KG1 (cell line): ENCODE measurements at places on chromosomes 16 and 17.

DNA sequence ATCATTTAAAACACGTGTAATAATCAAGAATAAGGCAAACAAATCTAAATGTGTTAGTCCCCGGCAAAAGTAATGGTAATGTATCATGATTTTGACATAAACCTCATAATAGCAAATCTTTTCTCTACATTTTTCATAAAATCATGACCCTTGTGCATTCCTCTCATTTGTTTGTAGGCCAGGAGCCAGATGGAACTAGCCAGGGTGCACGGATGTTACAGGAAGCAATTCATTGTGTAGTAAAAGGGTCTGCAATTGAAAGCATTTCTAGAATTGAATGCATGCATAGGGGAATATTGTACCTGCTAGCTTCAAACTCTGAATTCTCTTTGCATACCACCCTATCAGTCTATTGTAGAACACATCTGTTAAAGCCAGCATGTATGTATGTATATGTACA lies 66.6 kb downstream of the CNTNAP4 start:
- DNase-seq = no peak

- no peak for DNase-seq
Observed at GRCh38 chr16:79816081-79816497, 215.6 kb upstream of the MAF start.

GRCh38 chr16:54355251-54355650 lies 68.7 kb upstream of the IRX3 start:
- DNase-seq = no peak

DNA sequence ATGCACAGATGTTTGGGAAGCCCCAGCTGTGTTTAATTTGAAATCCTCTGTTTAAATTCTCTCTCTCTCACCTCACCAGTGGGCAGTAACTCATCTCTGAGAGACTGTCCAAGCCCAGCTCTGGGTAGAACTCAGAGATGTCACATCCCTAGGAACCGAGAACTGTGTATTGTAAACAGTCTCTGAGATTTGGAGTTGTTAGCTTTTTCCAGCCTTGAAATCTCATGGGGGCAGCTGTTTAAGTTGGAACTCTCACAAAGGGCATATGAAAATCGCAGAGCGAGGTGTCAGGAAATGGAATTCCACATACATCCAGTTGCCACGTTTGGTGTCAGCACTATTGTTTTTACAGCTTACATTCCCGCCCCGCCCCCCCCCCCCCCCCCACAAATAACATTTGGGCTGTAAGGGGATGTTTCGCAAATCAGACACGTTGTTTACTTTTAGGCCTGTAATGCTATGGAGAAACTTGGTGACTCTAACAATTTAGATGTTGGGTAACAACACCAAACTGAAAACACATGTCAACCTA lies 34.3 kb downstream of the VPS35L start:
- no peak for DNase-seq

DNA sequence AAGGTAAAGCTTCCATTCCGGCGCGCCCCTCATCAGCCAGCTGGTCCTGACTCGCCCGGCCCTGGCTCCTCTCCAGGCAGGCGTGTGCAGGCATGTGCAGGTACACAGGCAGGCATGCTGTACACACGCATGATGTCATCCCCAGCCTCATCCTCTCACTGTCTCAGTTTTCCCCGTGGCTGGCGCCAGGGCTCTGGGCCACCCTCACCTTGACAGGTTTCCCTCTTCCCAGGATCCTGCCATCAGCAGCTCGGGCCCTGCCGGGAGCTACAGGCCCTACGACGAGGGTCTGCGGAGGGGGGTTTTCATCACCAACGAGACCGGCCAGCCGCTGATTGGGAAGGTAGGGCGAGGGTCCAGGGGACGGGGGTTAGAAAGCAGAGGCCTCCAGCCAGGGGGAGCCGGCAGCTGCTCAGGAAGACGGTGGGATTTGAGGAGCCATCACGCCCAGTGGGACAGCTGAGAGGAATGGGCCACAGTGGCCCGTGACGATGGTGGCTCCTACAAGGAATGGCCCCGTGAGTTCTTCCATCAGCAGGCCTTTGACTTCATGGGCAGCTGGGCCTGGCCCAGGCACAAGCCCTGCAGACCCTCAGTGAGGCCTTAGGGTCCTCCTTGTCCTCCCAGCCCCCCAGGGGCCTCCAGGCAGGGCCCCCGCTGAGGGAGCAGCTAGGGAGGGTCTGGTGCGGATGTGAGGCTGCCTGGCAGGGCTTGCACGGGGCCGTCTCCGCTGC lies 8.5 kb downstream of the GAA start:
- DNase-seq = no peak

GRCh38 chr16:86836503-86837129 lies 258.3 kb downstream of the FOXL1 start:
- DNase-seq = no peak

GRCh38 chr16:11484691-11485258 lies 101.9 kb downstream of the LITAF start:
- no peak for DNase-seq

- no peak for DNase-seq
Observed at GRCh38 chr16:57530522-57531252, 5.7 kb downstream of the CCDC102A start.

GRCh38 chr16:66970775-66971720 lies 10.0 kb downstream of the CES3 start:
- no peak for DNase-seq

DNA sequence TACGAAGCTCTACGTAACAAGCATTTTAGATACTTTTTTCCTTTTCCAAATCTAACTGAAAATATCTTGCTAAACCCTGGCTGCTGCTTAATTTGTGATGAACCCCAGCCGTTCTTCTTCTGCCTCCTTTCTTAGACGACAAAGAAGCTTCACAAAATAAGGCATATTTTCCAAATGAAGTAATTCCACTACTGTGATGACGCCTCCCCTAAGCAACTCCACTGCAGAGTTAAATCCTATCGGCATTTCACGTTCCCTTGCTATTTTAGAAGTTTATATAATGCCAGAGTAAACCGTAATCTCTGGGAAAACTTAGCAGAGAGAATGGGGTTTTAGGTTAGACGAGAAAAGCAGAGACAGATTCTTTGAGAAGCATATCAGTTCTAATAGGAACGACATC lies 683.1 kb upstream of the SALL1 start:
- DNase-seq = no peak

DNA sequence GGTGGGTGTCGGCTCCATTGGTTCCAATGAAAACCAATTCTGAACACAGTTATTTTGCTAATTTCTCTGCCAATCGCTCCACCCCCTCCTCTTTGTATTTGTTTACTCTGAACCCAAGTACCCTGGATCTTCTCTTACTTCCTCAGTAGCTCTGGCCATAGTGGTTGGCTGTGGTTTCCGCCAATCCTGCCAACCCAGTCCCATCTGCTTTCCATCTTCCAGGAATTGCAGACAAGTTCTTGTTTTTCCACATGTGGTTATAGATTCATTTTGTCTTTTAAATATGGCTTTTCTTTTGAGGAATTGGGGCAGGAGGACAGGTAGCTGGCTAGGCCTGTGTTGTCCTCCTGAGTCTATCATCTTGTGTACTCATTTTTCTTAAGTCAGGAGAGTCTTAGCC lies 92.0 kb downstream of the CYLD start:
- DNase-seq = no peak

- DNase-seq = peak; percentile 86
Observed at GRCh38 chr16:67191995-67192681, at the start of gene E2F4. Gene E2F4, plus strand, starts transcription at chr16:67192155. Its CDS starts 73 bp downstream, at chr16:67192228.

- DNase-seq = no peak
Observed at GRCh38 chr17:71885662-71886061, 235.2 kb upstream of the SOX9 start.

- DNase-seq = no peak
Observed at GRCh38 chr17:28369684-28370034, 448 bp downstream of the VTN start.

DNA sequence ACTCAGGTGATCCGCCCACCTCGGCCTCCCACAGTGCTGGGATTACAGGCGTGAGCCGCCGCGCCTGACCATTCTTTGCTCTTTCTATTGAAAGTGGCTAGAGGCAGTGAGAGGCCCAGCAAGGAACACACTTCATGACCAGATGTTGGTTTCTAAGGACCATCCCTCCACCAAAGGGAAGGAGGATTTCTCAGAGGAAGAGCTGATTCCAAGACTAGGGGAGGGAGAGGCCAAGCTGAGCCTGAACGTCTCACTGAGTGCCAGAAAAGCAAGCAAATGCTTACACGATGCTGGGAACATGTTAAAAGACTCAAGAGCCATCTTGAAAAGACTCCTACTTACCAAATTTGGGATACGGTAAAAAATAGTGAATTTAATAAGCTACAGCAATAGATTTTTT lies 79.2 kb downstream of the MRM3 start:
- no peak for DNase-seq

DNA sequence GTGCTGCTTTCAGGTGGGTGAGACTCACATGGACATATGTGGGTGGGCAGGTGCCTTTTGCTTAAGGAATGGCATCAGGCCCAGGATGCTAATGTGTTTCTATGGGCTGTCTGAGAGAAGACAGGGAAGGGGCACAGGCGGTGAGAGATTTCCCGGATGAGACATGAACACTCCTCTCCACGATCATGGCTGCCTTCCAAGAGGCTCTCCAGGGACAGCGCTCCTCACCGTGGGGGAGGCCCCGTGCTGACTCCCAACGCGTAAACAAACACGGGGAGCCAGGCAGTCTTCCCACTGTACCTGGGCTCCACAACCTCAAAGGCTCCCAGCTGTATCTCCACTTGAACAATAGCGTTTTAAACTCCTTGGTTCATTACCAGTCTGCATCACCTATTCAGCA lies 42.8 kb downstream of the CDK5R1 start:
- DNase-seq = no peak

- DNase-seq = no peak
Observed at GRCh38 chr17:66957951-66958579, 6.4 kb upstream of the CACNG4 start.

DNA sequence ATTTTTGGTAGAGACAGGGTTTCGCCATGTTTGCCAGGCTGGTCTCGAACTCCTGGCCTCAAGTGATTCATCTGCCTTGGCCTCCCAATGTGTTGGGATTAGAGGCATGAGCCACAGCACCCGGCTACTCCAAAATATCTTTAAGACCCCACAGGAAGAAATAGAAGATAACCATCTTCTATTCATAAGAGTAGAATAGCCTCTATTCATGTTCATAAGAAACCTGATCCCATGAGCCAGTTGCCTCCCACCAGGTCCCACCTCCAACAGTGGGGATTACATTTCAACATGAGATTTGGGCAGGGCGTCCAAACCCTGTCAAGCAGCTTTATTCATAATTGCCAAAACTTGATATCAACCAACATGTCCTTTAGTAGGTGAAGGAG lies 13.9 kb upstream of the TMC7 start:
- no peak for DNase-seq

DNA sequence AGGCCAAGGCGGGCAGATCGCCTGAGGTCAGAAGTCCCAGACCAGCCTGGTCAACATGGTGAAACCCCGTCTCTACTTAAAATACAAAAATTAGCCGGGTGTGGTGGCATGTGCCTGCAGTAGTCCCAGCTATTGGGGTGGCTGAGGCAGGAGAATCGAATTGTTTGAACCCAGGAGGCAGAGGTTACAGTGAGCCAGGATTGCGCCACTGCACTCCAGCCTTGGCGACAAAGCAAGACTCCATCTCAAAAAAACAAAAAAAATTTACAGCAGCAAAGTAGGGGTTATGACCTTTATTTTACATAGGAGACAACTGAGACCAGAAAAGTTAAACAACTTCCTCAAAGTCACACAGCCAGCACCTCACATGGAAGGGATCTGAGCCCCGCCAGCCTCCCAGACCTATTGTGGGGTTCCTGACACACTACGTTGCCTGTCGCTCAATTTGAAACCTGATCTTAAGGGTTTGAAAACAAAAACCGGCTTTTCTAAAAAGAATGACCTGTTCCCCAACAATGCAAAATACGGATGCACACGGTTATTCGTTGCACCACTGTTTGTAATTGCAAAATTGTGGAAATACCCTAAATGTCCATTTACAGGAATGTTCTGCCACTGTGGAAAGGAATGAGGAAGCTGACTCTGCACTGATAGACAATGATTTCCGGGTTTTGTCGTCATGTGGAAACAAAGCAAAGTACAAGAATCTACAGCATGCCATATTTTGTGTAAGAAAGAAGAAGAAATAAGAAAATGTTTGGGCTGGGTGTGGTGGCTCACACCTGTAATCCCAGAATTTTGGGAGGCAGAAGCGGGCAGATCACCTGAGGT lies 77.2 kb downstream of the CNGB1 start:
- DNase-seq = no peak

DNA sequence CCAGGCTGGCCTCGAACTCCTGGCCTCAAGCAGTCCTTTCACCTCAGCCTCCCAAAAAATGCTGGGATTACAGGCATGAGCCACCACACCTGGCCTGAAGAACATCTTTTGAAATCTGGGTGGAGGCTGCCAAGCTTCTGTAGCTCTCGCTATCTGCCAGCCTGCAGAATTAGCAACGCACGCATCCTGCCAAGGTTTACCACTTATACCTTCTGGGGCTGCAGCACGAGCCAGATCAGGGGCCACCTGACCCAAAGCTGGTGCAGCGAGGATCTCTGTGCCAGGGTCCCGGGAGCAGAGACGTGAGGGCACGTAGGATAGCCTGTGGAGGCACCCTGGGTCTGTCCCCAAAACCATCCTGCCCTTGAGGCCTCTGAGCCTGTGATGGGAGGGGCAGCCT lies 22.2 kb downstream of the SLC38A8 start:
- DNase-seq = no peak

- no peak for DNase-seq
Observed at GRCh38 chr17:80876950-80877728, 114.5 kb upstream of the CHMP6 start.

GRCh38 chr17:57379237-57379894 lies 123.0 kb downstream of the MSI2 start:
- no peak for DNase-seq

DNA sequence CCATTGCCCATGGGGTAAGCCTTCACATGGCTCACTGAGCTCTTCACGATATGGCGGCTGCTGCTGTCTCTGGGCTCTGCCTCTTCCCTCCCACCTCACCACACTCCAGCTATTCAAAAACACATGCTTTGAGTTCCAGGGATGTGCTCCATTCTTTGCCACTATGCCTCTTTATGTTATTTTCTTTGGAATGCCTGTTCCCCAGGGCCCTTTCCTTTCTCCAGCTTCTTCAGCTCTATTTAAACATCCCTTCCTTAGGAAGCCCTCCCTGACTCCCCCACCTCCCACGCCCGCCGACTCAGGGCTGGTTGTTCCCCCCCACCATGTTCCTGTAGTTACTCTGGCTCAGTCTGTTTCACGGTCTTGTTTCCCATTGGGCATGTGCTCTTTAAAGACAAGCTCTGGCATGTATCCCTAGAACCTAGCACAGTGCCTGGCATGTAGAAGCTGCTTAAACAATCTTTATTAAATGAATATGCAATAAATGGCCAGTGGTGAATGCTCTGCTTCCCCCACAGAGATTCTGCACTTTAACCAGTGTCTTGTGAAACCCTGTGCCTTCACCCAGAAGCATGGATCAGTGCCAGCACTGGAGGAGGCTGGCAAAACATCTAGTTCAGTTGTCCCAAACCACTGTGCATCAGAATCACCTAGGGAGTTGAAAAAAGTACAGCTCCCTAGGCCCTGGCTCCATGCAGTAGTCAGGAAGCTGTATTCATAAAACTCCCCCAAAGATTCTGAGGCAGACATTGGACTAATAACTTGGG lies 6.9 kb downstream of the MYCBPAP start:
- DNase-seq = no peak

- DNase-seq = peak; percentile 90
Observed at GRCh38 chr16:88703486-88704309, 2.5 kb downstream of the RNF166 start.
